Activated T-cell treated with anti-CD3 and anti-CD28 coated beads, Interleukin-2, amount 50 U/mL, for 4 hours (primary cell): ENCODE measurements at places on chromosomes 5 and 9. TPM values are rescaled to one million over a fixed set of nuclear protein-coding genes. Genes with fewer than 3 reads are reported as not detected.

ADAMTS6 gene
- total RNA-seq = 0.63 TPM

DNA sequence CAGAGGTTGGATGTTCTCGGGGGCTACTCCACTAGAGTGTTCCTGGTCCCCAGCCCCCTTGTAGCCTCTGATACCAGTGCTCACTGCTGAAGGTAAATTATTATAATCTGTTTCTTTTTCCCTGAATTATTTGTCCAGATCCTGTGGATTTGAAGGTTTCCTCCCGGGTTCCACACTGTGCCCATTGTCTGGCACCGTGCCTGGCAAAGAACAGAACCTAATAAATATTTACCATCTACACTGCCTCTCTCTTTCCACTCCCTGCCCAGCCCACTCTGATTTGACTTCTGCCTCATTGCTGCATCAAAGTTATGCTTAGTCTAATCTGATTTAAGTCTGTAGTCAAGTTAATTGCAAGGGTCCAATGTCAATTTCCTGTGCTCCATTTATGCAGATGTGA lies 322.9 kb downstream of the NTRK2 start:
- DNase-seq = no peak

GRCh38 chr5:91562922-91563321 lies 179.8 kb upstream of the ARRDC3 start:
- no peak for DNase-seq

GRCh38 chr5:85921590-85921989 lies 696.2 kb upstream of the COX7C start:
- no peak for DNase-seq

COL15A1 gene
- total RNA-seq = 0.10 TPM

CAMK4 gene
- 49.5 TPM for total RNA-seq

DNA sequence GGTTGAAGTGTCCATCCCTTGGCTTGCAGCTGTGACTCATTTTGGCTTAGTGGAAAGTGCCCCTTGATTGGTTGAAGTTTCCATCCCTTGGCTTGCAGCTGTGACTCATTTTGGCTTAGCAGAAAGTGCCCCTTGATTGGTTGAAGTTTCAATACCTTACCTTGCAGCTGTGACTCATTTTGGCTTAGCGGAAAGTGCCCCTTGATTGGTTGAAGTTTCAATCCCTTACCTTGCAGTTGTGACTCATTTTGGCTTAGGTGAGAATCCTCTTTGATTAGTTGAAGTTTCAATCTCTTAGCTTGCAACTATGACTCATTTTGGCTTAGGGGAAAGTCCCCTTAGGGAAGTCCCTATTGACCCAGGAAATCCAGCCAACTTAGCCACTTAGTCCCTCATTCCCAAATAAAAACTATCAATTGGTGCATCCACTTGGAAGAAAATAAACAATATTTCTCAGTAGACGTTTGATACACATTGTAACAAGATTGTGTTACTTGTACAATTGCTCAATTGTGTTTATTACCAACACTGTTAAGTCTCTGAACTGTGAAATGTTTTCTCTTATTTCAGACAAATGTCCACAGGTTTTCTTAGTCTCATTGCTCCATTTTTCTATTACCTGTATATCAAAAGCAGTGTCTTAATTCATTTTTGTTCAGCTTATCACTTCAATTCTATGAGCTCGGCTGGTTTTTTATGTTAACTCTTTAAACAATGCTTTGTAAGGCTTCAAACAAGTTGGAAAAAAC lies 2308.8 kb upstream of the ACO1 start:
- DNase-seq = no peak

DNA sequence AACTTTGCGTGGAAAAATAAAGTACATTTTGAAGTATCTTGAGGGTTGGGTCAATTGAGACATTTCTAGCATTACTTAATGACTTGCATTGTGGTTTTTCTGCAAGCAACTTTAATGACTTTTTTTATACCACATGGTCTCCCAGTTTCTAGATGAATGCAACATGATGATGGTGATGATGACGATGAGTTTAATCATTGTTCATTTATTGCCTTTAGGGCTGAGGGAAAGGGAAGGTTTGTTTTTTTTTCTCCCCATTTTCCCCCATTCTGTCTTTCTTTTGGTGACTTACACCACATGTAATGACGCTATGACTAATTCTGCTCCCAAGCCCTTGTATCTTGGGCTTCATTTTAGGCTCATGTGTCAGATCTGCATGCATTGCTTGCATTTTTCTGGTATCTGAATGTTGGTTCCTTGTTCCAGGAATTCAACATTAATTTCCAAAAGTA lies 57.7 kb upstream of the NXNL2 start:
- no peak for DNase-seq

DNA sequence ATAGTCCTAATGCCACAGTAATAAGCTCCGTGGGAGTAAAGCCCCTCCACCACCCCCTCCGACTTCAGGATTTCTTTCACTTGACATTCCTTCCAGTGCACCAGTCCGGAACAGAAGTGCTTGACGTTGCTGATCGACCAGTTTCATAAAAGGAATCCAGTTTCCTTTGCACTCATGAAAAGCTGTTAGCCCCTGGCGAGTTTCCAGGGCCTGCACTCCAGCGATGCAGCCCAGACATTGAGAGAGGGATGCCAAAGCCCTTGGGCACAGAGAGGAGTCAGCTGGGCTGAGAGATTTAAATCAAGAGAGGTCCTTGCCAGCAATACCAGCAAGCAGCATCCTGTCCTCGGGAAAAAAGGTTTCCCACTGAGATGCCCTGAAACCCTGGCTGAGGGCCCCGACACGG lies 170.1 kb downstream of the GABBR2 start:
- DNase-seq = no peak

SLC36A3 gene
- not detected for total RNA-seq

ANKRD34B gene
- not detected for total RNA-seq

DNA sequence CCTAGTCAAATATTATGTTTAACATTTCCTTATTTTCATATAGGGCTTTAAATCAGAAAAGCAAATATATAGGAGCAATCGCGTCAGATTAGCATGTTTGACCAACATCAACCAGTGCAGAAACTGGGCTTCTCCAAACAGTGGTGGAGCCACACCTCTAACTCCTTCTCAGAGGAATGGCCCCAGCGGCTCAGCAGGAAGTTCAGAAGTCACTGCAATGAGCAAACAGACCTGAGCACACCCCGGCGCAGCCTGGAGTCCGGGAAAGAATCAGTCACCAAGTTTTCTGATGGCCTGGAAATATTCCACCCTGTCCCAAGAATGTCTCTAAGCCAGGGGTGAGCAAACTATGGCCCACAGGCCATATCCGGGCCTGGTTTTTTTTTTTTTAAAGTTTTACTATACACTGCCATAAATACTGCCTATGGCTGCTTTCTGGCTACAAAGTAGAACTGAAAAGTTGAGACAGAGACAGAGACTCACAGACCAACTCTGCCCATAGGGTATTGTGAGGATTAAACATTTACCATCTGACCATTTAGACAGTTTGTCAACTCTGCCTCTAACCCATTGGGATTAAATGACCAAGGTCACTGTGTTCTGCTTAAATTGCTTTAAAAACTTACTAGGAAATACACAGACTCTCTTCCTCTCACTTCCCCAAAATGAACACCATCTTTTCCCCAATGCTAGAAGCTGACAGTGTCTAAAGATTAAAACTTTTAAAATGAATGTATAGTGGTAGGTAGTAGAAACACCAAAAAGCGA lies 5.4 kb downstream of the GOLM1 start:
- DNase-seq = no peak

GRCh38 chr5:32098291-32098690 lies 75.8 kb downstream of the GOLPH3 start:
- no peak for DNase-seq

DNM1 gene
- 0.40 TPM for total RNA-seq

DNA sequence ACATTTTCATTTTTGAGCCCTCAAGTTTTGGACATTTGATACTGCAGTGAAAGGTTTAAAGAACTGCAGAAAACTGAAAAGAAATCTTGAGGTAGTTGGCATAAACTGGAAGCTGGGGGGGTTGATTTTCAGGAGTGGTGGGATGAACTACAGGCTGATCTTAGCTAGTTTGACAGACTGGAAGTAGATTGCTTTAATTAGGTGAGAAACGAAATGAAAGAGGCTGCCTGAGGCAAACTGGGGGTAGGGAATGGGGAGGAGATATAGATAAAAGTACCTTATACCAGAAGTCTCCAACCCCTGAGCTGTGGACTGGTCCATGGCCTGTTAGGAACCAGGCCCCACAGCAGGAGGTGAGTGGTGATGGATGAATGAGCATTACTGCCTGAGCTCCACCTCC lies 101.4 kb upstream of the SPEF2 start:
- DNase-seq = no peak

OTP gene
- total RNA-seq = not detected

DNA sequence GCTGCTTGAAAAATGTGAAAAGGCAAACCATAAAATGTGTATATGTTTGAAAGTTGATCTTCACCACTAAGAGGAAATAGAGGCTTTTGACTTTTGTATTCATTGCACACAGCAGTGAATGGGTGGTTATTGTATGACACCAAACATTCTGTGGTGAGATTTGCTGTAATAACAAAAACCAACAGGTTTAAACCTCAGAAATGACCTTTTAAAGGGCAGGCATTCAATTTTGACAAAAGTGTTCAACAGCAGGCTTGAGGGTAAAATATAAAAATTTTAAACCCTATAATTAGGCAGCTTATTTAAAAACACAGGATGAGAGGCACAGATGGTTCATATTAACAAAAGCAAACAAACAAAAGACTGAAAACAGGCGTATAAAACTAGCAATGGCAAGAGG lies 128.1 kb upstream of the NUDT12 start:
- DNase-seq = no peak
